ENCODE measurements at places on chromosomes 5 and 9. TPM values are rescaled to one million over a fixed set of nuclear protein-coding genes. Genes with fewer than 3 reads are reported as not detected.

The SLCO6A1 gene
- polyA plus RNA-seq, result not detected

The GLIPR2 gene
- 16.0 TPM for polyA plus RNA-seq

The TRIM36 gene
- polyA plus RNA-seq, result 0.63 TPM

The AGXT2 gene
- not detected for polyA plus RNA-seq

The GFI1B gene
- not detected for polyA plus RNA-seq

The FAM221B gene
- not detected for polyA plus RNA-seq

The PCA3 gene
- not detected for polyA plus RNA-seq

The FBLL1 gene
- 0.06 TPM for polyA plus RNA-seq
